ENCODE measurements at places on chromosomes 5 and 9. TPM values are rescaled to one million over a fixed set of nuclear protein-coding genes. Genes with fewer than 3 reads are reported as not detected.

Gene ST8SIA4
- 0.20 TPM for total RNA-seq

Gene ENTPD8
- total RNA-seq = 0.28 TPM

Gene PRELID2
- total RNA-seq = 8.2 TPM

Gene IFNK
- total RNA-seq = not detected

Gene PRR7
- total RNA-seq = 31.0 TPM

Gene PTBP3
- 31.2 TPM for total RNA-seq

Gene LECT2
- total RNA-seq = not detected

Gene EGFLAM
- 0.21 TPM for total RNA-seq

Gene NPR3
- total RNA-seq = 19.6 TPM

Gene FAM200C
- total RNA-seq = 2.2 TPM

Gene CFAP77
- 0.19 TPM for total RNA-seq

Gene ADAMTS13
- total RNA-seq = 0.48 TPM

Gene KCNN2
- total RNA-seq = 0.12 TPM

Gene CORO2A
- total RNA-seq = 1.1 TPM

Gene NRARP
- 4.3 TPM for total RNA-seq

Gene SPATA31C1
- not detected for total RNA-seq

Gene PTGER4
- 3.6 TPM for total RNA-seq

Gene FAM221B
- not detected for total RNA-seq

Gene OCLN
- total RNA-seq = 9.8 TPM

Gene CCDC192
- not detected for total RNA-seq

Gene OGN
- total RNA-seq = not detected

Gene SPAG8
- total RNA-seq = 0.56 TPM

Gene SMIM33
- not detected for total RNA-seq

Gene SV2C
- not detected for total RNA-seq

Measured in A549 treated with Mapracorat at 1 μM for 4 hours (cell line).